ENCODE measurements at places on chromosomes 7 and 10.

- no peak for DNase-seq
These were observed 169.3 kb upstream of the PRR15 start for GRCh38 chr7:29394321-29394720.

- no peak for DNase-seq
These were observed 681.4 kb downstream of the LRMDA start for GRCh38 chr10:76112826-76113150.

- DNase-seq = no peak
These were observed 115.8 kb downstream of the PLXDC2 start for GRCh38 chr10:19931894-19932590.

DNA sequence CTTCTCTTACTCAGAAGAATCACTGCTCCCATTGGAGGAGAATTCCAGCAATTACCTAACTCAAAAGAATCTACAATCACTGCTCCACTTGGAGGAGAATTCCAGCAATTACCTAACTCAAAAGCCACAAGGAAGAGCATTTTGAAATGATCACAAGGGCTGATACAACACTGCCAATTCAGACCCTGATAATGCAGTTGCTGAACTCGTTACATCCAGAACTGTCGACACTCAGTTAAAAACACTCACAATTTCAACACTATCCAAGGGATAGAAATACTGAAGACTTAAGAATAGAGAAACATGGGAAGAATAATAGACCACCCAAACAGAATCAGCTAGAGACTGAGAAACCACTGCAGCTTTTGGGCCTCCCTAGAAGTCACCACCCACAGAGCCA, 27.8 kb downstream of the AFAP1L2 start:
- no peak for DNase-seq

DNA sequence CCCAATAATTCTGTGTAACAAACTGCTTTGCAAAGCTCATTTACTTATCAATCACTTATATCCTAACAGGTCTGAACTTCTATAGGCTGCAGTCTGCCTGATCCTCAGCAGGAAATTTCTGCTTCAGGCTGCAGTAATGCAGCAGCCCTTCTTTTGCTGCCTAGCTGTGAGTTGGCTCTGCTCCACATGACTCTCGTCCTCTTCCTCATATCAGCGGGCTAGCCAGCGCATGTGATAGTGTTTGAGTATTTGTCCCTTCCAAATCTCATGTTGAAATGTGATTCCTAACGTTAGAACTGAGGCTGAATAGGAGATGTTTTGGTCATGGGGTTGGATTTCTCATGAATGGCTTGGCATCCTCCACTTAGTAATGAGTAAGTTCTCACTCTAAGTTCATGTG, 387.8 kb downstream of the SEMA3D start:
- DNase-seq = no peak
